ENCODE measurements at places on chromosomes 7 and 10.
A peak's percentile ranks its signal among the peaks of the same experiment; 100 is the strongest.

GRCh38 chr7:90931986-90932916, 332.0 kb upstream of the FZD1 start:
- no peak for DNase-seq

DNA sequence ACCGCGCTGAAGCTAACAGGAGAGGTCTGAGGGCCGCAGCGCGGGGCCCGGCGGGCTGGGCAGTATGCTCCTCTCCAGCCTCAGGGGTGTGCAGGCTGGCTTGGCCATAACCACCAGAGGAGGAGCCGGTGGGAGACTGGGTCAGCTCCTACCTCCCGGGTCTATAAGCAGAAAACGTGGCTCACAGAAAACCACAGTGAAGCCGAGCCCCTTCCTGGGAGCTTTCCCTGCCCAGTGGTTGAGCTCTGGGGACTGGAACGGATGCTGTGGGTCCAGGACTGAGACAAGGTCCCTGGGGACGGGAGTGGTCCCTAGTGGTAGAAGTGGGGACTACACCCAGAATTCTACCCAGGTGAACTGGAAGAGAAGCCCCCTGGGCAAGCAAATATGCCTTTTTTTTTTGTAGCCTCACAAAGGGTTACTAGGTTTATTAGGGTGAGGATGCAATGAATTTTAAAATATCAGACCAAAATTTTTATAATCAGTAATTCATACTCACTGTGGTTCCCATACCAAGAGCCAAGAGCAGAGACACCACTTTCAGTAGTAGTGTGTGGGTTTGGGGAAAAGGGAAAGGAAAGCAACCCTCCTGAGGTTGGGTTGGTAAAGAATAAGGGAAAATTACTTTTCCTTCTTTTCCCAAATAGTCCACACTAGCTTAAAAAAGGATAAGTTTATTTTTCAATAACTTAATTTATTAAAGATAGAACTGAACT, 67.9 kb upstream of the PRKCQ start:
- peak; percentile 50 for DNase-seq

DNA sequence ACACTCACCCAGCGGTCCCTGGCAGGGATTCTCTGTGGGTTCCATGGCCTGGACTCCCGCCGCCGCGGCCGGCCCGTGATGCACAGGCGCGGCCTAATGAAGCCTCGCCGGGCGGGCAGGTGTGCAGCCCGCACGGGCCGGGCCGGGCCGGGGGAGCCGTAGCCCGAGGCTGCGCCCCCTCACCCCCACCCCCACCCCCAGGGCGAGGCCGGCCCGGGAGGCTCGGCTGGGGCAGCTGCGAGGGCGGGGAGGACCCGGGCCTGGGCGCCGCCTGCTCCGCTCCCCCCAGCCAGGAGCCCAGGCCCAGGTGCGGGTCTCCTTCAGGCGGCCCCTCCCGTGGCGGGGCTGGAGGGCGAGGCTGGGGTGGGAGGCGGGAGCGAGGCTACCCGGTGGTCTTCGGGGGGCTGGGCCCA, at the start of gene NOBOX:
TSS of gene NOBOX (minus strand) at position 45 of the 413 bp plus-strand sequence.
- no peak for DNase-seq

GRCh38 chr7:27631391-27631790, 31.3 kb downstream of the HIBADH start:
- DNase-seq: no peak

GRCh38 chr10:57983281-57983791, 284.4 kb downstream of the IPMK start:
- DNase-seq: no peak

- DNase-seq: no peak
Observed at GRCh38 chr10:91117505-91117904, 103.0 kb upstream of the PCGF5 start.

- no peak for DNase-seq
Observed at GRCh38 chr7:70502117-70502863, 629.7 kb upstream of the GALNT17 start.

GRCh38 chr7:119252962-119253361, 1020.0 kb upstream of the KCND2 start:
- no peak for DNase-seq

GRCh38 chr7:876972-877311, 588 bp downstream of the GET4 start:
- DNase-seq: no peak

GRCh38 chr10:69056129-69056528, 31.8 kb upstream of the SRGN start:
- peak; percentile 63 for DNase-seq
